ENCODE measurements at places on chromosomes 7 and 10. TPM values are rescaled to one million over a fixed set of nuclear protein-coding genes. Genes with fewer than 3 reads are reported as not detected.
A peak's percentile ranks its signal among the peaks of the same experiment; 100 is the strongest.

- DNase-seq: no peak
These were observed 387.3 kb downstream of the TNS3 start for GRCh38 chr7:47194516-47195057.

DNA sequence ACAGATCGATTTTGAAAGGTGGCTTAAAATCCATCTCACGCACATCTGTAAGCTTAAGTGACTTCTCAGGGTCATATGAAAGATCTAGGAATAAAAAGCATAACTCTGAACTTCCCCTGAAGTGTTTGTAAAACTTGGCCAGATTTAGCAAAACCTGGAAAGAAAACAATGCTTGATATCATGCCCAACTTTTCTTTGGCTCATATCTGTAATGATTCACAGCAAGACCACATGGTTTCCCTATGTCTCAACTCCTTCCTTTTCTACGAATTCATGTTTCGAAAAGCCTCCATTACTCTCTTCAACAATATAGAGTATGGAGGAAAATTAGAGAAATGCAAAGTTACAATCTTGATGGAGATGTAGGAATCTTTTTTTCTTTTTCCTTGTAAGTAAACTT is 20.1 kb upstream of the CABCOCO1 start:
- peak; percentile 91 for DNase-seq

DNA sequence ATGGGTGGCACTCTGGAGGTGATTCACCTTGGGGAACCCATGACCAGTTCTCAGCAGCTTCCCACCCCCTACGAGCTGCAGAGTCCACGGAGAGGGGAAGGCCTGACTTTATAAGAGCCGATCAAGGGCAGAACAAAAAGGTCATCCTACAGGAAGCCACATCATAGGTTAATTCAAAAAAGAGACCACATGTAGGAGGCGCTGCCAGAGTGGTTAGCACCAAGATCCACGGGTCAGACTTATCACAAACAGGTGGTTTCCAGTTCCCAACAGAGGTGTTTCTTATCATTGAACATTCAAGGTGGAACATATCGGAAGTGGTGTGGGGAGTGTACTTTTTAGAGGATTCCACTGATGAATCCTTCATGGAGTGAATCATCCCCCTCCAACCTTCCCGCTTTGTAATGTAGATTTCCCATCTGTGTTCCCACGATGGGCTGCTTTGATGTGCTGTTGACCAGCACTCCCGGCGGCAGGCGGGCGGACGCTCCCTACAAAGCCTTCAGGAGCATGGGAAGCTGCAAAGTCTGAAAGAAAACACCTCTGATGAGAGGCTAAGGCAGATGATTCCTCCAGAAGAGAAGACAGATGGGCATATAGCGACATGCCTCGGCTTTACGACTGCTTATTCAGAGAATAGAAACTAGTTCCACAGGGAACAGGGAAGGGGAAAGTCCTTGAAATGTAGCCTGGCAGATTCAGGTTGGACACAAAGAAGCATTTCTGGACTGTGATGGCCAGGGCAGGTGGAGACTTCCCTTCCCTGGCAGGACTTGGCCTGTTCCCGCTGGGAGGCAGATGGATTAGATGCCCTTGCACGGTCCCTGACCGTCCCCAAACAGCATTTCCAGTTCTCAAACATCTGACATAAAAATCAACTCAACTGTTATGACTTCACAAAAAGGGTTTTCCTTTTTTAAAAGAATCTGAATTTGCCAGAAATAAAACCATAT is 66.5 kb downstream of the AFAP1L2 start:
- DNase-seq: no peak

DNA sequence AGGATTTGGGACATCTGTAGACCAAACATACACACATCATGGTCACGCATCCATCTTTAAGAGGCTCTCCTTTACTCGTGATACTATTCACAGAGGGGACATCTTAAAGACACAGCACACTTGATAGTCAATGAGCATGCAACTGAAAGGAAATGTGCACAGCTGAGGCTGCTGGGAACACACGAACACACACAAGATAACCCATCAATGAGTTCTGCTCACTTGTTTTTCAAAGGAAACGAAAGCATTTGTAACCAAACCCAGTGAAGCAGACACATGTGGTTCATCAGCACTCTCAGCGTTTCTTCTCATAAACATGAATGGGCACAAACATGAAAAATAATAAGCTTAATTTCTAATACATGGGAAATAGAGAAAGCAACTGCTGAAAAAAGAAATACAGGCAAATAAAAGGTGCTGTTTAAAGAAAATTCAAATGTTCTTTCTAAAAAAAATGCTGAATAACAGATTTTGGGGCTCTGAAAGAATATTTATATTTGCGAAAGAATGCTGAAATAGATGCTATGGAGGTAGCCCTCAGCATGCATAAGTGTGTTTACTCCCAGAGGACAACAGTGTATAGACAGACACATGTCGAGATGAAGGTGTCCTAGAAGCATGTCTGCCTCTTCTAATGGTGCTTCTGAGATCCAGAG is 59.7 kb upstream of the LAMB4 start:
- DNase-seq: no peak

Gene CLRN3
- 0.10 TPM for polyA plus RNA-seq
